ENCODE measurements at places on chromosomes 2 and 18.

GRCh38 chr2:237669283-237669627 lies 41.9 kb downstream of the LRRFIP1 start:
- no peak for DNase-seq

DNA sequence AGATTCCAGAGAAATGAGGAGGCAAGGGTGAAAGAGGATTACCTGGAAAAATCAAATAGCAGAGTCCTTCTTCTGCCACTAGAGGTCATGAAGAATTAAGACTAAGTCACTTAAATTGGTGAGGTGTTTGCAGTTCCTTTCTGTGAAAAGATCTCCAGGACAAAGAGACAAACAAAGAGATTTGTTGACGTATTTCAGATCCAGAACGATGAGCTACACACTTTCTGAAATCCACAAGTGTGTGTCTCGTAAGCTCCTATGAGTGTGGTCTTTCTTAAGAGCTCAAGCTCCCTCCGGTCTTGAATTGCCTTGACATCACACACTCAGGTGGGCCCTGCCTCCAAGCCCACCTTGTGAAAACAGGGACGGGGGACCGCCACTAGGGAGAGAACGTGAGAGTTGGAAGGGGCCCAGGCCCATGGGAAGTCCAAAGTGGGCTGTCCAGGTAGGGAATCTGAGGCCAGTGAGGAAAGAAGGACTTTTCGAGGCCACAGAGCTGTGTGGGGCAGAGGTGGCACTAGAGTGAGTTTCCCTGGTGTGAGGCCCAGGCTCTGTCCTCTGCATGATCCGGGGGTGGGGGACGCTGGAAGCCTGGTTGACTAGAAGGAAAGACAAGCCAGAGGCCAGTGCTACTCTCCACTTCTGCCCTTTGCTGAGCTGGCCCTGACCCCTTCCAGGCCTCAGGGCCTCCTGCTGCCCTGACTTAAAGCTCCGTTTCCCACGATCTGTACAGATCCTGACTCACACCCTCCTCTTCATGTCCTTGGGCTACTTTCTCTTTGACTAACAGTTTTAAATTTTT lies 168.1 kb upstream of the NCK2 start:
- peak; percentile 75 for DNase-seq

DNA sequence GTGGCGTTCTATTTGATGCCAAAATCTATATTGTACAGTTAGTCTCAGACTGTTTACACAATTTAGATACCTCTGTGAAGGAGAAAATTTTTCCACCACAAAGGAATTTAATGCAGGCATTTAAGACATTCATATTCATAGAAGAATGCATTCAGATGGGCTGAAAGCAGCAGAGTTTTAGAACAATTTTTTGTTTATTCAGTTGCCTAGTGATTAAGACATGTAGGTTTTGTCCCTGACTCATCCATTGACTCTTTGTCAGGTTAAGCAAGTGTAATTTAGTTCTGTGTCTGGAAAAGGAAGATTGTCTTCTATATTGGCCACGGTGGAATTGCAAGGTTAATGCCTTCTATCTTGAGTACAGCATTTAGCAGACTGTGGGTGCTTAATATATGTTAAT lies 515.0 kb downstream of the PARD3B start:
- DNase-seq, result peak; percentile 90

DNA sequence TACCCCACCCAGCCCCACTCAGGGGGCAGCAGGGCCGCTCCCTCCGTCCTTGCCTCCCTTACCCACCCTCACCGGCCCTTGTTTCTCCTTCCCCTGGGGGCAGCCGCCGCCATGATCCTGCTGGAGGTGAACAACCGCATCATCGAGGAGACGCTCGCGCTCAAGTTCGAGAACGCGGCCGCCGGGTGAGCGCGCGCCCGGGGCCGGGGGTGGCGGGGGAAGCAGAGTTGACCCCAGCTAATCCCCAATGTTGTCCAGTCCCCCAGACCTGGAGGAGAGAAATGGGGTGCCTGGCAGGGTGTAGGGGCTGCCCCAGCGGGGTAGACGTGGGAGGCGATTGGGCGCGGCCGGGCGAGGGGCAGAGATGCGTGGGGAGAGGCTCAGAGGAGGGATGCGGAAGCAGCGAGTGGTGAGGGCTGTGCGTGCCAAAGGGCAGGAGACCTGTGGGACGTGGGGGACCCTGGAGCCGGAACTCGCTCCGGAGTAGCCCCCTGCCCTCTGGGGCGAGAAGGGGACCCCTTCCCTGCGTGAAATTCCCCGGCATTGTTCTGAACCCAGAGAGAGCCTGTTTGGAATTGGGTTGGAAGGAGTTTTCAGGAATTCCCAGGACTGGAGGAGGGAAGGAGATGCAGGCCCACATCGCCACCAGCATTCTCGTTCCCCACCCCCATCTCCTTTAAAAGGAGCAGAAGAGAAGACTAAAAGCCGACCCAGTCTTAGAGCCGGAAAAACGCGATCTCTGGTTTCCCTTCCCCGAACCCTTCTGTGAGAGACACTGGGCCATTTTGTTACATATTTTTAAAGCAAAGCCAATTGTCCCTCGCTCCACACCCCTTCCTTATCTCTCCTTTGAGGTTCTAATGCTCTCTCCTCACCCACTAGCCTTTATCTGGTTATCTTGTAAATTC lies 625 bp downstream of the ARPC2 start:
- DNase-seq, result peak; percentile 43

- DNase-seq, result no peak
Measured at GRCh38 chr2:153213022-153213421, 265.5 kb downstream of the RPRM start.

GRCh38 chr2:112836695-112837117 lies at the start of gene IL1B:
TSS of gene IL1B (minus strand) at chr2:112836779. CDS start at chr2:112836229, 550 bp downstream.
- peak; percentile 88 for DNase-seq

DNA sequence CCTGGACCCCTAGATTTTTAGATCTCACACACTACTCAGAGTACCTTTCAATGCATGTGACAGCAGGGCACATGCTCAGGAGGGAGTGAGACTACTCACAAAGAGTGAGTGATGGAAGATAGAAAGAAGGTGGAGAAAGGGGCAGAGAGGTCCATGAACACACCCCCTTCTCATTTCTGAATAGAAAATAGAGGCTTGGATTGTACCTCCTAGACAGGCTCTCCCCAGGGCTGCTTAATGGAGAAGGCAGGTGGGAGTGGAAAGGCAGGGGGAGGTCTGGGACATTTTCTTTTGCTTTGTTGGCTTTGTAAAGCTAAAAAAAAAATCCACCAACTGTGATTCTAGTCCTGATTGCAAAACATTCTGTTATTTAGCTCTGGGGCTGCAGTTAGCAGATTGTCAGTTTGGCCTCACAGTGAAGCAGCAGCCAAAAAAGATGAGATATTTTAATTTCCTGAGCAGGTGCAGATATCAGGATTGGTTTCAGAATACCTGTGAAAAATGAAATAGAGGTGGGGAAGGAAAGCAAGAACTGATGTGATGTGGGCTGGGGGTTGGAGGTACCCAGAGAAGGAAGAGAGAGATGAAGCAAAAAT lies 119.3 kb upstream of the GYPC start:
- DNase-seq, result no peak

DNA sequence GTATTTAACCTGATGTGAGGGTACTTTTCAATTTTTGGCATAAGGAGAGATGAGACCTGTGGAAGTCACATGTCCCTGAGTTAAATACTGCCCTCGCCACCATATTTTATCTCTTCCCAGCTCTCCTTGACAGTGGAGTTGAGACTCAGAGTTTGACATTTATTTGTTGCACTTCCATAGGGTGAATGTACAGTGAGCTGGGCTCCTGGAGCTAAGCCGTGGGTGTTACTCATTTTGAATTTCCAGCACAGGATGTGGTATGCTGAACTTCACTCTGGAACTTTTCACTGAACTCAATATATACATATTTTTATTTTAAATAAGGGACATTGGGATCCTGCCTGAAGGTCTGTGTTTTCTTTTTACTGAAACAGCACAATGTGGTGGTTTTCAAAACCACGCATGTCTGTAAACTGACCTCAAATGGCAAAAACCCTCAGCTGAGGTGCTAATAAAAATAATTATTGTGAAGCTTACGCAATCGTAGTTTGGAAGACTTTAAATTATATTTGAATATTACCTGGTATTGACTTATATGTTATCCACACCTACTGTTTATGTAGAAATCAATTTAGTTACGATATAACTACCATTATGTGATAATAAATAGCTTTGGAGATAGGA lies 12.1 kb downstream of the RNF144A start:
- peak; percentile 42 for DNase-seq

GRCh38 chr18:33123862-33124518 lies 316.5 kb downstream of the CCDC178 start:
- no peak for DNase-seq

GRCh38 chr2:27831279-27832050 lies 58.7 kb downstream of the RBKS start:
- no peak for DNase-seq

DNA sequence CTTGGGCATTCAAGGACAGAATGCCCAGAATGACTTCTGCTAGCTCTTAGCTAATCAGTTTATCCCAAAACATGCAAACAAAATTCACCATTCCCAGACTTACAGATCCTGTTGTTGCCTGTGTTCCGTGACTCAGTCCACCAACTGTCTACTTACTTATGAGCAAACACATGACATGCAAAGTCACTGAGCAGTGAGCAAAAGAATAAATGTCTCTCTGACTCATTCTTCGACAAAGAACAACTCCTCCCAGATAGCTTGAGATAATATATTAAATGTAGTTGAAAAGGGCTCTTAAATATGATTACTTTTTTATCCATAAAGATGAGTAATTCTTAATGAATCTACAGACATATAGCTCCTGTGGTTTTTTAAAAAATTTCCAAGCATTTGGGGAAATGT lies 9.0 kb upstream of the CREG2 start:
- DNase-seq, result peak; percentile 97

GRCh38 chr2:29334706-29335105 lies 219.5 kb downstream of the CLIP4 start:
- no peak for DNase-seq

All from fibroblast of skin of back (primary cell).